ENCODE measurements at places on chromosomes 16 and 17.

DNA sequence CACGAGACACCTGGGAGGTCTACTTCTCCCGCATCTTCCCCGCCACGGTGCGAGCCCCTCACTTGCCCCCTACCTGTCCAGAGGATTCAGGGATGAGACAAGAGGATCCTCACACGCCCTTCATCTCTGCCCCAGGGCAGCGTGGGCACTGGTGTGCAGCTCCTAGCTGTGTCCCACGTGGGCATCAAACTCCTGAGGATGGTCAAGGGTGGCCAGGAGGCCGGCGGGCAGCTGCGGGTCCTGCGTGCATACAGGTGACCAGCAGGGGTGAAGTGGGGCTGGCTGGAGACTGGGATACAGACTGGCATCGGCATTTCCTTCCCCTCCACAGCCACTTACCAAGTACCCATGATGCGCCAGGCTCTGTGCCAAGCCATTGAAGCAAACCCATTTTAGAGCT is 28.4 kb upstream of the ALKBH5 start:
- DNase-seq: no peak

- DNase-seq: no peak
These were observed 70.2 kb upstream of the GNAO1 start for GRCh38 chr16:56121156-56121500.

DNA sequence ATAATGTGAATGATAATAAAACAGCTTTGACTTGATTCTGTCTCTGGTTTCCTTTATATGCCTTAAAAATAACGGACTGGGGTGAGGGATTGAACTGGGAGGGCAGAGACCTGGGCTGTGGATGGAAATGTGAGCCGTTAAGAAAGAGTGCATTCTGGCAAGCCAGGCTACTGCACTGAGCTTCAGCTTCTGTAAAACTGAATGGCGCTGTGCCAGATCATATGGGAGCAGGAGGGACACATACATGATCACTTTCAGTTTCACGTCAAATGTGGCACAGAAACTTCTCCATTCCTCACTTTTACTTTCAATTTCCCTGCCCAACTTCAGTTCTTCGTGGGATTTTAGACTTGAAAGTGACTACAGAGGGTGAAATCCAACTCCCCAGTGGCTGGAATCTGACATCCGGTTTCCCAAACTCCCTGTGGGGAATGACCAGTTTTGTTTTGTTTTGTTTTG is 1.1 kb downstream of the MT2A start:
- DNase-seq: peak; percentile 59

- peak; percentile 39 for DNase-seq
These were observed 22.5 kb upstream of the MEAK7 start for GRCh38 chr16:84526794-84527531.

DNA sequence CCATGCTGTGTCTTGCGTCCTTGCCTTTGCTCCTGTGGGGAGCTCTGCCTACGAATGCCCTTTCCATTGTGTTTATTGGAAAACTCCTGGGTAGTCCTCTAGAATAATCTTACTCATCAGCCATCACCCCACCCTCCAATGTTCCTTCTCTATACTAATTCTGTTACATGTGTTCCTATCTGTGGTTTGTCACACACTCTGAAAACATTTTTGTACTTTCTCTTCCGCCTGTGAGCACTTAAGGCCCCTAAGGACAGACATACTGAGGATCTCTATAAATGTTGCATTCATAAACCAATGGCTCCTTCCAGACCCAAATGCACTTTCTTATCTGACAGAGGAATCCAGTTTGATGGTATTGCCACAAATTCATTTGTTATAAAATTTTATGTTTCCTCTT is 53.9 kb upstream of the MON1B start:
- DNase-seq: no peak

- DNase-seq: no peak
These were observed 12.5 kb upstream of the DPEP1 start for GRCh38 chr16:89600956-89601355.

DNA sequence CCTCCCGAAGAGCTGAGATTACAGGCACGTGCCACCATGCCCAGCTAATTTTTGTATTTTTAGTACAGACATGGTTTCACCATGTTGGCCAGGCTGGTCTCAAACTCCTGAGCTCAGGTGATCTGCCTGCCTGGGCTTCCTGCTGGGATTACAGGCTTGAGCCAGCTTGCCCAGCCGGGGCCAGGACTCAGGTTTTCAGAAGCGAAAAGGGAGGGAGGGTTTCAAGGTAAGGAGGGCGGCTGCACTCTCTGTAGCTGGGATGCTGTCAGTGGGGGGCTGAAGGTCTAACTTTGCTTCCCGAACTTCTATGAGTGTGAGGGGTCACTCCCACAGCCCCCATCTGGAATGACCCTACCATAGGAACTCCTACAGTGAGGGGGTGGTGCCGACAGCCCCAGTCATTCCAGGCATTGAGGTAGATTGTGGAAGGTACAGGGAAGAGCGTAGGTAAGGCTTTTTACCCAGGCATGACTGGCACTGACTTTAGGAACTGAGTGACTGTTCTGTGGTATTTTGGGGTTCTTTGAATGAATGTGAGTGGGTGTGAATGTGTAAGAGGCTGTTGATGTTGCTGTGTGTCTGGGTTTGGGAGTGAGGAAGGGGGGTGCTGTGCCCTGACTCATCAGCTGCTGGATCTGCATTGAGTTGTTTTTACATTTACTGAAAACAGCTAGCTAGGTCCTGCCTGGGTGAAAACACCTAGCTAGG is 3.8 kb upstream of the C1QL1 start:
- no peak for DNase-seq

DNA sequence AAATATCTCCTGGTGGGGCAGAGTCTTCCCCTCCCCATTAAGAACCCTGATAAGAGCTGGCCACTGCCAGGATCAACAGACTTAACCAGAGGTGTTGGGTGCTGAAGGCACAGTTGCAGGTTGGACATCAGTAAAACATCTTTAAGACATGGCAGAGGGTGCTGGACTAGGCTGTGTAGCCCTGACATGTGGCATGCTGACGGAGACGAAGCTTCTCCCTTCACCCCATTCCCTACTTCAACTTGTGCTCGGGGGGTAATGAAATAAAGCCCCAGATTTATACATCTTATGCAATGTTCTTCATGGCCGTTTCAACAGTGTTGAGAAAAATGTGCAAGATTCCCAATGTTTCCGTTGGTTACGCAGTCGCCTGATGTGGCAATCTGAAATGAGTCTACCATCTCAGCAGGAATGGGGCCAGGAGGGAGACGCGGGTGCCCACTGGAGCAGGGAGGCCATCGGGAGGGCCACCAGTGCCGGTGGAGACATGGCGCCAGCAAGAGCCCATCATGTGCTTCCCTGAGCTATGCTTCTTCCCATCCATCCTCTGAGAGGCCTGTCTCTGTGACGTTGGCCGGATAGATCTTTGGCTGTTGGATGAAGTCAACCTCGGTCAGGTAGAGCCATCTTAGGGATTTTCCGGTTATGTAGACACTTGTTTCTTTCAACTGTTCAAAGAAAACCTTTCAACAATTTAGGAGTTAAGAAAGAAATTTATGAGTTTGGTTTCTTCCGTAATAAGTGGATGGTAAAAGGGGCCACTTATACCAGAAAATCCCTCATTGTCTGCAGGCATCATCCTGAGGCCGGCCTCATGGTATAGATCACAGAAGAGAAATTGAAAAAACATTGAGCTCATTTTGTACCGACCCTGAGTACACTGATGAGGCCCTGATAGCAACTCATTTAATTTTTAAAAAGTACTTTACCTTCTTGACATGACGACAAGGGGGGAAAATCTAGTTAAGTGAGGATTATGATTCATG is 6.4 kb downstream of the IRF8 start:
- no peak for DNase-seq

DNA sequence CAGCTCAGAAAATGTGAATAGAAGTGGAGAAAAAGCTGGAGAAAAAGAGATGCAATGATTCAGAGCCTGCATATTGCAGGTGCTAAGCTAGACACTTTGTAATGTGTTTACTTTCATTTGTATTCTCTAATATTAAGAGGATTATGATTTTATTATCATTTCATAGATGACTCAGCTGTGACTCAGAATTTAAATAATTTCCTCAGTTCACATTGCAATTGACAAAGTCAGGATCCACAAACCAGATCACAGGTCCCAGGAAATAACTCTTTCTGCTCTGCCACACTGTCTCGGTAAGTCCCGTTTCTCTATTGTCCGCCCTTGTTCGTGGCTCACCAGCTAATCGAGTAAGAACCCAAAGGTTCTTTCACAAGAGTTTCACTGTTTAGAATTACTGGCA is 235.4 kb upstream of the MON1B start:
- no peak for DNase-seq

- no peak for DNase-seq
These were observed 70.7 kb downstream of the OMG start for GRCh38 chr17:31226373-31226772.

GRCh38 chr17:1368588-1368987 is 31.4 kb downstream of the YWHAE start:
- no peak for DNase-seq

- no peak for DNase-seq
These were observed 22.1 kb upstream of the B4GALNT2 start for GRCh38 chr17:49110509-49110908.

GRCh38 chr16:50208460-50208931 is 55.4 kb downstream of the TENT4B start:
- no peak for DNase-seq

DNA sequence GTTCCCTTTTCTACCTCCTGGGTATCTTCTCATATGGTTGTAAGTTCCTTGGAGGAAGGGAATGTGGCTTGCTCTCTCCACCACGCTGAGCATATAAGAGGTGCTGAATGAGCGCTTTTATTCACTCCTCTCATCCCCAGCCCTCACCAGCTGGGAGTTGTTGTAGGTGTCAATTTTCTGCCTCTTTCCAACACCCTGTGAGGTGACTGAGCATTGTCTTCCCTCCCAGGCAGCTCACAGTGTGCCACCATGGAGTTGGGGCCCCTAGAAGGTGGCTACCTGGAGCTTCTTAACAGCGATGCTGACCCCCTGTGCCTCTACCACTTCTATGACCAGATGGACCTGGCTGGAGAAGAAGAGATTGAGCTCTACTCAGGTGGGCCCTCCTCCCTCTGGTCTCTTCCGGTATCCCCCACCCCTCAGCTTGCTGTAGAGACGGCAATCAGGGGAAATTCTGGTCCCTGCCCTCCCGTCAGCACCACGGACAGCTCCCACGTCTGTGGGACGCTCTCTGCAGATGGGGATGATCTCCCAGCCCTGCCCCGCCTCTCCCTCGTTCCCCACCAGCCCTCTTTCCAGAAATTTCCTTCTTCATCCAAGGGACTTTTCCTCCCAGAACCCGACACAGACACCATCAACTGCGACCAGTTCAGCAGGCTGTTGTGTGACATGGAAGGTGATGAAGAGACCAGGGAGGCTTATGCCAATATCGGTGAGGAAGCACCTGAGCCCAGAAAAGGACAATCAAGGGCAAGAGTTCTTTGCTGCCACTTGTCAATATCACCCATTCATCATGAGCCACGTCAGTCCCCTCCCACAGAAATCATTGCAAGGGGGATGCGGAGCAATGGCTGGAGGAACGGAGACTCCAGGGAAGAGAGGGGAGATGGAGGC is 18.3 kb downstream of the CIITA start:
- peak; percentile 5 for DNase-seq

- DNase-seq: no peak
These were observed 18.4 kb upstream of the NFATC3 start for GRCh38 chr16:68066763-68067162.

GRCh38 chr16:48280546-48280945 is 33.2 kb upstream of the ABCC11 start:
- no peak for DNase-seq

DNA sequence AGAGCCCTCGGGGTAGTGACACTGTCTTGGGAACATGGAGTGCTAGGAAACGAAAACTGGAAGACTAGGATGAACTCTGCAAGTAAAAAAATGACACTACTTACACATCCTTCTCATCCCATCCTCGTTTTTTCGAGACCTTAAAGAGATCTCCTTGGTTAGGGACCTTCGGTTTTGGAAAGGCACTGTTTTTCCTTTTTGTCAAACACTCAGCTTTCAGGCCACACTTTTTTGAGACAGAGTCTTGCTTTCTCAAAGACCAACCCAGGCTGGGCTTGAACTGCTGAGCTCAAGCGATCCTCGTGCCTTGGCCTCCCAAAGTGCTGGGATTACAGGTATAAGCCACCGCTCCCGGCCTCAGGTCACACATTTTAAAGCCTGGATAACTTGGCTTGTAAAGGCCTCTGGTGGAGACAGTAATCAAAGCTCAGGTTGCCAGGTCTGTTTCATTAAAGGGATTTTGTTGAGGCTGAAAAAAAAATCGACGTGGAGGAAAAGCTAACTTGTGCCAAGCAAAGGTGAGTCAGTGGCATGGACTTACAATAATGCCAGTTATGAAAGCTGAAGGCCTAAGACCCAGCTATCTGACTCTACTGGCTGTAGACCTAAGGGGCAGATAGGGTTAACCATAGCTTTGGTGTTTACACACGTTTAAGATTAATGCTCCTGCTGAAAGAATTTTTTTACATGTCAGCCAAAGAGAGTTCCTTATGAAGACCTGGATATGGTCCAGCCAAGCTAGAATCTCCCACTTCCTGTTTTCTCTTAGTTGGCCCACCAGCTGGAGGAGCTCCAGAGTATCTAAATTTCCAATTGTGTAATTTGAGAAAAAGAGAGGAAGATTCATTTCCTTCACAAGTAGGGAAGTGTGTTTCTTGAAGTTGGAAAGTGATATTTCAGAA is 823 bp downstream of the NBR1 start:
- DNase-seq: peak; percentile 25

- no peak for DNase-seq
These were observed 49.3 kb upstream of the JPH3 start for GRCh38 chr16:87552772-87553573.

DNA sequence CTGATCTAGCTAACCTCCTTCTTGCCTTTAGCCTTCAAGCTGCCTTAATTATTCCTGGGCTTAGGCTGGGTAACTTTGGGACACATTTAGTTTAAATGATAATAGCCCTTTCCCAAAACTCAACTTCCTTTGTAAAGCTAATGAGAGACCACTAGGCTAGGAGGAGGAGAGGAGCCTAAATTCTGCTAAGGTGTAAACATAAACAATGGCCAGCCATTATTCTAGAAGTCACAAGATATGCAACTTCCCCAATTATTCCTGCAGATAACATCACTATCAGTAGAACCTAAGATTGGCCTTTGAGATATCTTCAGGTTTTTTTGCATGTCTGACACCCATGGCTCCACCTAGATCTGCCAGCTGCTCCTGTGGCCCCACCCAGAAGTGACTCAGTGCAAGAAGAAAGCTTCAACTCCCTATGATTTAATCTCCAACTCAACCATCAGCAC is 131.2 kb upstream of the FAM20A start:
- no peak for DNase-seq

DNA sequence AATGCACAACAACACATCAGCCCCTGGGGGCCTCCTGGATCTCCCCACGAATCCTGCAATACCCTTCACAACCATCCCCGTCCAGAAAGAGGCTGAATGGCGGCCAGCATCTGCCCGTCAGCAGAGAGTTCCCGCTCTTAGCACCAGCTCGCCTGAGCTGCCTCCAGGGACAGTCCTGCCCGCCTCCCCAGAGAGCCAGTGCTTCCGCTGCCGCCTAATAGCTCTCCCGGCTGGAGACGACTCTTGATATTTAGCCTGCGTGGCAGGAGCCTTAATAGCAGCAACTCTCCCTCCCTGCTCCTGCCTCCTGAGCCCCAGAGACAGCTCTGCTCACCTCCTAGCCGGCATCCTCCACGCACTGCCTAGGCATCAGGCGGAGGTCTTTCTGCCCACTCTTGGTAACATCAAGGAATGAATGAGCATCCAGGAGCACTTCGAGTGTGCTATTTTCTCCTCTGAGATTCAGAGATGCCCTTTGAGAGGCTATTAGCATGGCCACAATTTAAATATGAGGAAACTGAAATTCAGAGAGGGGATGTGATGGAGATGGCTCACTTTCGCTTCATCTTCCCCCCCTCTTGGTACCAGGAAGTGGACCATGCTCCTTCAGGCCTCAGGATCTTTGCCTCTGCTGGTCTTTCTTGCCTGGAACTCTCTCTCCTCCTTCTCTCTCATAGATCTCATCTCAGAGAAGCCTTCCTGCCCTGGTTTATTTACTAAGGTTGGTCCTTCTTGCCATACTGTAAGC is 67.9 kb downstream of the RAI1 start:
- DNase-seq: no peak

Data from HAP-1 (cell line).